Immature natural killer cell (primary cell): ENCODE measurements at places on chromosomes 7 and 10. TPM values are rescaled to one million over a fixed set of nuclear protein-coding genes. Genes with fewer than 3 reads are reported as not detected.

DNA sequence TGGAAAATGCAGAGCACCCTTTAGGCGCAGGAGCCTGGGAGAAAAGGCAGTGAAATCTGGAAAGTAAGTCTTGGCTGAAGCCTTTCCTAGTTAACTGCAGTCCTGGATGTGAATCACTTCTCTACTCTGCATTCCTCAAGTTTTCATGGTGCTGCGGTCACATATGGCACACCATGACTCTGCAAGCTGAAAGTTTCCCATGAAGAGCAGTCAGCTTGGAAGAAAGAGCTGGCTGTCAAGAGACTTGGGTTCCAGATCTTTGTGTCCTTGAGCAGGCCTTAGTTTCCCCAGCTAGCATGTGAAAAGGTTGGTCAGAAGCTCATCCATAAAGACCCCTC is 548.3 kb downstream of the SORCS3 start:
- DNase-seq, result no peak

PDE6C gene
- not detected for polyA plus RNA-seq

HOXA5 gene
- polyA plus RNA-seq, result 0.73 TPM

DNA sequence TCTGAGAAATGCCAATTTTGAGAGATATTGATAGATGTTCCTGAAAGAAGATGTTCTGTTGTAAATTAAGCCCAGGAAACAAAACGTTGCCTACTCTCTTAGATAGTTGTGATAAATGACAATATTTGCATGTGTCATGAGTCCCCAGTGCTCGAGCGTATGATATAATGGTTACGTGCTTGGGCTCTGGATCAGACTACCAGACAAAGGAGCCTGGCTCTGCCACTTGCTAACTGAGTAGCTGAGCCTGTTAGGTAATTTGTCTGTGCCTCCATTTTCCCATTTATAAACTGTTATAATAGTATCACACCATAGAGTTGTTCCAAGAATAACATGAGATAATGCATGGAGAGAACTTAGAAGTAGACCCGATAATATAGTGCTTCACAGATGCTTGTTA is 1.8 kb downstream of the A1CF start:
- DNase-seq, result no peak

DNA sequence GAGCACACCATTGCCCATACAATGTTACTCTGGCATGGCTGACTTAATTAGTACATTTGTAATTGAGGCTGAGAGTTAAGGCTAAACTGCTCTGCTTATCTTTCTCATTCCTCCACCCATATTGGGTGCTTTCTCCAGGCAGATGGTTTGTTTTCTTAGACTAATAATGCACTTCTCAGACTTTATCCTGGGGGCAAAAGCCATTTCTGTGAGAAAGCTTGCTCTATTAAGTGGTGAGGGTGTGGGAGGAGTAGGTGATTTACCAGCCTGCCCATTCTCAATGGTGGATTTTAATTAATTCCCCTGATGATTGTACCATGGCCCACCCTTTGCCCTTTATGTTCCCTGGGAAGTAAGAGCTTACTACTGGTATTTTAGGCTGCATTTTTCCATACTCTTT is 174.8 kb downstream of the FOXP2 start:
- no peak for DNase-seq

CYP26A1 gene
- polyA plus RNA-seq, result not detected

GRCh38 chr7:2974093-2974819 is 69.4 kb downstream of the CARD11 start:
- DNase-seq, result no peak

- DNase-seq, result no peak
Observed at GRCh38 chr7:42852531-42852930, 59.3 kb downstream of the C7orf25 start.
